ENCODE measurements at places on chromosomes 16 and 17. TPM values are rescaled to one million over a fixed set of nuclear protein-coding genes. Genes with fewer than 3 reads are reported as not detected.

The SALL1 gene
- 5.4 TPM for polyA plus RNA-seq

GRCh38 chr17:68627956-68628575 lies 26.9 kb upstream of the FAM20A start:
- DNase-seq = no peak

DNA sequence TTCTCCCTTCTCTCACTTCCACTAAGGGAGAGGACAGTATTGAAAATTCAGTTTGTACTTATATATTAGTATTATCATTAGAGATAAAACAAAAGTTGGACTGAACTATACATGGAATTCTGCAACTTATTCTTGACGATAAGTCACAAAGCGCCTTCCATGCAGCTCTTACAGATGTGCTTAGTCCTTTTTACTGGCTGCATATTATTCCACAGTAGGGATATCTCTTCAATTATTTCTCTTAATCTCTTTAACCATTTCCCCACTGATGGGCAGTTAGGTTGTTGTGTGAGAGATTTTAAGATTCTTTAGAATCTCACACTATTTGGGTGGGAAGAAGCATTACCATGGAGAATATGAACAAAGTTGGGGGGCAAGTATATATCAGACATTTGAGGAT lies 32.0 kb downstream of the PMFBP1 start:
- no peak for DNase-seq

The EVI2A gene
- polyA plus RNA-seq = 0.49 TPM

DNA sequence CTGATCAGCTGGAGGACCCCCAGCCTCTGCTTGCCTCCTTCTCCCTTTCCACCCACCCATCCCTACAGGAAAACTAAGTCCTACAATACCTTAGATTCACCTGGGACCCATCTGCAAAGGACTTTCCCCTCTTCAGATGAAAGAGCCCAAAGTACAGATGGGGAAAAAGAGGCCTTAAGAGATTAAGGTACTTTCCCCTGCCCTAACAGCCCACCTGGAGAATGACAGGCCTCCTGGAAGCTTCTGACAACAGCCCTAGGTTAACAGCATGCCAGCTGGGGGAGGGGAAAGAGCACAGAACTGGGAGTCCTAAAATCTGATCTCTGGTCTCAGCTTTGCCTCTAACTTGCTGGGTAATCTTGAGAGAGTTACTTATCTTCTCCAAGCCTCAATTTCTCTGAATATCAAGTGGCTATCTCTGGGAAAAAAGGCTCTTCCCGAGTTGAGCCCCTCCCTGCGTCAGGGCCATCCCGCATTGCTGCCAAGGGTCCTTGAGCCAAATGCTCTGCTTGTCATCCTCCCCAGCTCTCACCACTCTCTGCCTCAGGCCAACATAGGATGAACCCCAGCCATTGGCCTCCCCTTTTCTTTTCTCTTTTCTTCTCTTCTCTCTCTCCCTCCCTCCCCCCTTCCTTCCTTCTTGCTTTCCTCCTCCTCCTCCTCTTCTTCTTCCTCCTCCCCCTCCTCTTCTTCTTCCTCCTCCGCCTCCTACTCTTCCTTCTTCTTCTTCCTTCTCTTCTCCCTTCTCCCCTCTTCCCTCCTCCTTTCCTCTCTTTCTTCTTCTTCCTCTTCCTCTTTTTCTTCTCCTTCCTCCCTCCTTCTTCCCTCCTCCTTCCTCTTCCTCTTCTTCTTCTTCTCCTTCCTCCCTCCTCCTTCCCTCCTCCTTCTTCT lies 22.5 kb upstream of the SP6 start:
- DNase-seq = no peak

DNA sequence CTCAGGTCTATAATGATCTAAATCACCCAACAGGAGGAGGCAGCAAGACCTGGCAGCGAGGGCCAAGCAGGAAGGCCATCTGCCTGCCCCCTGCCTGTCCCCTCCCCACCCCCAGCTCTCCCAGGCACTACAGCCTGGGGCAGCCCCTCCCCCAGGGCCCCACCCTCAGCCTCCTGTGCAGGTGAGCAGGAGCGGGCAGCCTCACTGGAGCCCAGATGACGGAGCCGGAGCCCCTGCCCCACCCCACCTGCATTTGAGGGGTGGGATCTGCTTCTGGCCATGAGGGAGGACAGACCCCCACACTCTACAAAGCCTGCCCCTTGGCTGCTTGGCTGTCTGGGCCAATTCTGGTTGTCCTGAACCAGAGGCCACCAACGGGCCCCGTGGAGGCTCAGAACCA lies 12.4 kb upstream of the BAHCC1 start:
- DNase-seq = no peak

The CLEC19A gene
- not detected for polyA plus RNA-seq
